Cardiac muscle cell (in vitro differentiated cells and primary cell): ENCODE measurements at places on chromosomes 3 and 15.

- no peak for DNase-seq
Observed at GRCh38 chr3:38105525-38105924, 31.4 kb downstream of the ACAA1 start.

GRCh38 chr3:99696497-99696896 is 58.1 kb downstream of the COL8A1 start:
- no peak for DNase-seq

GRCh38 chr3:62774221-62774620 is 101.0 kb downstream of the CADPS start:
- DNase-seq = no peak

GRCh38 chr3:30680789-30681648 is 74.6 kb downstream of the TGFBR2 start:
- peak; percentile 58 for DNase-seq

GRCh38 chr3:189276444-189277219 is 104.9 kb downstream of the TPRG1 start:
- DNase-seq = no peak

- no peak for DNase-seq
Observed at GRCh38 chr3:76402926-76403325, 617.6 kb upstream of the ZNF717 start.

DNA sequence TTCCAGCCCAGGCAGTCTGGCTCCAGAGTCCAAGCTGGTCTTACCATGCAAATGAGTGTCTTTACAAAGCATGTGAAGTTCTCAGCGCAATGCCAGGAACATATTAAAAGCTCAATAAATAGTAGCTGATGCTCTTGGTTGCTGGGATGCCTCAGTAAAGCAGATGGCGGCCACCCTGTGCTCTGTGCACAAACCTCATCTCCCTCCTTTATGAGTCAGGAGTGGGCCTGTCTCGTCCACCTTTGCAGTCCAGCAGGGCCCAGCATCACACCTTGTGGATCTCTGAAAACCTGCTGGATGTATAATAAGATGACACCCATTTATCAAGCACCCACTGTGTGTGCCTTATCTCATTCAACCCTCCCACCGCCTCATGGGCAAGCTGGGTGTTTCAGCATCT is 42.7 kb downstream of the FAM174B start:
- no peak for DNase-seq

DNA sequence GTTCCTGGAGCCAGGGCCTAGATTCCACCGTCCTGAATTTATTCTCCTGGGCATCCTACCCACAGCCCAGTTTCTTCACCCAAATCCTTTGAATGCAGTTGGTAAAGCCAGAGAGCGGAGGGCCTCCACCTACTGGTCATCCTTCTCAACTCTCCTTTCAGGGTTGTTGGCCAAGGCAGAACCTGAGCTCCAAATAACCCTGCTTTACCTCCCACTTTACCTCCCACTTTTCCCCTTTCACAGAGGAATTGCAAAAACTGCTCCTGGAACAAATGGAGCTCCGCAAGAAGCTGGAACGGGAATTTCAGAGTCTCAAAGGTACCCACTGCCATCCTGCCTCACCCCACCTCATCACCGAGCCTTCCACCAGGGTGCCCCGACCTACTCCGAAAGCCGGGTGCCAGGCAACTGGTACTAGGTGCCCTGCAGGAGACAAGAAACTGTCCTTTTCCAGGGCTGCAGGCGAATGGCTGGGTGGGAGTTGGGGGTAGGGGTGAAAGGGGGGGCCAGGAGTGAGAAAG is 6.8 kb downstream of the SKOR1 start:
- no peak for DNase-seq

DNA sequence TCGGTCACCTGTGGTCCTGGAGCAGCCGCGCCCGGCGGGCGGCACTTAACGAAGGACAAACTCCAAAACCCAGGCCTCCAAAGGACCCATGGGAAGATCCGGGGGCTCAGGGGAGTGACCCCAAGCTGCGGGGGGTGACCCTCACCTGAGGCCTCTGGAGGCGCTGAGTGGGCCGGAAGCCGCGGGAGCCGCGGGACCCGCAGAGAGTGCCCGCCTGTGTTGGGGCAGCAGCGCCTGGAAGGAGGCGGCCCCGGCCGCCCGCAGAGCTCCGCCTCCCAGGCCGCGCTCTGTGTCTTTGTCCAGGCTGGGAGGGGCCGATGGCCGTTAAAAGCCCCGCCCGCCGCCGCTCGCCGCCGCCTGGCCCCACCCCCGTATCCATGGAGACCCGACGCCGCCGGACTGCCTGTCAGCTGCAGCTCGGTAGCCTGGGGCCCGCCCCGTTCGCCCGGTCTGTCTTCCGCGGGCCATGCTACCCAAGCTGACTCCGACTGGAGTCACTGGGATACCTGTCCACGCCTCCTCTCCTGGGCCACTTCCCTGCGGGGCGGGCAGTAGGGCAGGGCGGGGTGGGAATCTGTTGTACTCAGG is 15.3 kb upstream of the FANCD2 start:
- DNase-seq = peak; percentile 97

GRCh38 chr15:52290329-52290728 is 5.3 kb downstream of the MYO5C start:
- no peak for DNase-seq

- DNase-seq = no peak
Observed at GRCh38 chr15:98743177-98743576, 94.8 kb downstream of the IGF1R start.

DNA sequence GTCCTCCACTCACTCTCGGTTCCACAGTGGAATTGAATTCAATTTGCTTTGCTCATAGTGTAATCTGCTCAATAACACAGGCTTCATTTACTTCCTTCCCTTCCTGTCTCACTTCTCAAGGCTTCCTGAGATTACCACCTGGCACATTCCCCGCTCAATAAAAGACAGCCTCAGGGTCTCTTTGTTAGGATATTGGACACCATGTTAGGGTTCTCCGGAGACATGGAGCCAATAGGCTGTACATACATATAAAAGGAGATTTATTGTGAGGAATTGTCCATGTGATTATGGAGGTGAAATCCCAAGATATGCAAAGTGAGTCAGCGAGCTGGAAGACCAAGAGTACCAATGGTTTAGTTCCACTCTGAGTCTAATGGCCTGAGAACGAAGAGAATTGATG is 974.5 kb downstream of the CADM2 start:
- no peak for DNase-seq

- DNase-seq = no peak
Observed at GRCh38 chr3:122581622-122582021, 4.2 kb downstream of the PARP15 start.

- DNase-seq = peak; percentile 56
Observed at GRCh38 chr3:25854635-25855034, 64.7 kb downstream of the OXSM start.

DNA sequence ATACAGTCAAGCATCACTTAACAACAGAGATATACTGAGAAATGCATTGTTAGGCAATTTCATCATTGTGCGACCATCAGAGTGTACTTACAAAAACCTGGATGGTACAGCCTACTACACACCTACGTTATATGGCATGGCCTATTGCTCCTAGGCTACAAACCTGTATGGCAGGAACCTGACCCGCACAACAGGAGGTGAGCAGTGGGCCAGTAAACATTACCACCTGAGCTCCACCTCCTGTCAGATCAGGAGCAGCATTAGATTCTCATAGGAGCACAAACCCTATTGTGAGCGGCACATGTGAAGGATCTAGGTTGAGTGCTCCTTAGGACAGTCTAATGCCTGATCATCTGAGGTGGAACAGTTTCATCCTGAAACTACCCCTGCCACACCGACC is 89.7 kb downstream of the SCAPER start:
- no peak for DNase-seq

DNA sequence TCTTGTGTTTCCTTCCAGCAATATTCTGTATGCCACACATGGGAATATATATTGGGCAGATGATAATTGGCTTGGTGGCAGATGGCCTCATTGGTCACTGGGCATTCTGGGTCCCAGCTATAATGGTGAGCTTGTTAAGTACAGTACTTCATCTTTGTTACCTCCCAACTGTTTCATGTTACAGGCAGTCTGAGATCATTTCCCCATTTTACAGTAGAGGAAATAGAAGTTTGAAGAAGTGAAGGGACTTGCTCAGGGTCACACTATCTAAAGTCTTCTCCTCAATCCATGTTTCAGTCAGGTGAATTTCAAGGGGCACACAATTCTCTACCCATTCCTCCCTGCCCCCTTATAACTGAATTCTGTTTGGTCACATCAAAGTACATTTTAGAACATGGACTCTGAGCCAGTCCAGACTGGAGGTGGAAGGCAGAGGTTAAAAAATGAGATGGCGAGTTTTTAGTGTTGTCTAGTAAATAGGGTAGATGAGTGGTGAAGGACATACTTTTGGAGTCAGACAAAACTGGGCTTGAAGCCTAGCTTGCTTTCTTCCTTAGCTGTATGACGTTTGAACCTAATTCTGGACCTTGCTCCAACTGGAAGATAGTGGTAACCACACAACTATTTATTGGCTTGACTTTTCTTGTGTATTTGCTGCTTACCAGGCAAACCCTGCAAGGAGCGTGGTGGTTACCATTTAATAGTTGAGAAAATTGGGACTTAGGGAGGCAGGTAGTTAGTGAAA is 2.5 kb downstream of the EEFSEC start:
- no peak for DNase-seq

DNA sequence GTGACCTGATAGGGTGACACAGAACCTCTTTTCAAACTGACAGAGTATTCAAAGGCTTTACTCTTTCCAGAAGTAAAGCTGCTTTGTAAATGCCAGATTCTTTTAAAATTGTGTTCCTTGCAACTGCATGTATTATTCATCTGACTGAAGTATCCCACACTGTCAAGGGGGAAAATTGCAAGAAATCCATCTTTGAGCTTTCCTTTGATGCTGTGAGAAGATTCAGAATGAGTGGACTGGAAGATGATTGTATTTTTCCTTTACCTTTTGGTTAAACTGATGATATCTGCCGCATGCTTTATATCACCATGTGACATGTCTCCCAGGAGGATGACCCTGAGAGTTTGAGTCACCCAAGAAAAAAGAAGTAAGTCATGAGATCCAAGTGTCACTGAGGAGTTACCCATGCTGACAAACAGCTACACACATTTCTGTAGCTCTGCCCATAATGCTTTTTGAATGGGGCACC is 250.8 kb upstream of the CBLB start:
- DNase-seq = peak; percentile 43

GRCh38 chr3:125165189-125165947 is 47.2 kb downstream of the SLC12A8 start:
- DNase-seq = peak; percentile 66

- DNase-seq = peak; percentile 10
Observed at GRCh38 chr3:120470870-120471269, 20.1 kb upstream of the FSTL1 start.

DNA sequence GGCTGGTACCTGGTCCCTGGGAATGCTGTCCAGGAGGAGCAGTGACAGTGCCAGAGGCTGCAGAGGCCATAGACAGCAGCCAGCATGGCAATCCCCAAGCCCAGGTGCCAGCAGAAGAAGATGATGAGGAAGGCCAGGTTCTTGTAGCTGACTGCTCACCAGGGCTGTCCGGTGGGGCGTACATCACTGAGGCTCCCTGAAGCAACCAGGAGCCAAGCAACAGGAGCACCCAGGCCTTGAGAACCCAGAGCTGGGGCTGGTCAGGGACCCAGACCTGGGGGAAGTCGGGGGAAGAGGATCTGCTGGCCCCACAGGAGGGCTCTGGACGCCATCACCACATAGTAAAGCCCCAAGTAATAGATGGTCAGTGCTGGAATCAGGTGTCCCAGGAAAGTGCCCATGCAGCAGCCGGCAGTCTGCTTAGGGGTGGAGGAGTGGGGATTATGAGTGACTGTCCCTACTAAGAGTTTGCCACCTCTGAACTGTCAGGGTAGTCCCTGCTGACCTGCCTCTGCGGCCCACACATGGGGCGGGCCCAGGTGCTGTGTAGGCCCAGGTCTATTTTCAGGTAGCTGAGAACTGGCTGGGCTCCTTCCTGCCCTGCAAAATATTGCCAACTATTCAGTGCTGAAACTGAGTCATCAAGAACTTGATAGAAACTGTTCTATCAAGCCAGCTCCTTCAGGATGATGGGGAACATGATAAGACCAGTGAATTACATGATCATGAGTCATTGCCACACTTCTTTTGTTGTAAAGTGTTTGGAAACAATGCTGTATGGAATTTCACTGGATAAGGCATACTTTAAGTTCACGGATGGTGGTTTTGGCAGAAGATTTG is 68.7 kb downstream of the CHRD start:
- DNase-seq = no peak

- no peak for DNase-seq
Observed at GRCh38 chr3:184945886-184946625, 134.1 kb downstream of the VPS8 start.

DNA sequence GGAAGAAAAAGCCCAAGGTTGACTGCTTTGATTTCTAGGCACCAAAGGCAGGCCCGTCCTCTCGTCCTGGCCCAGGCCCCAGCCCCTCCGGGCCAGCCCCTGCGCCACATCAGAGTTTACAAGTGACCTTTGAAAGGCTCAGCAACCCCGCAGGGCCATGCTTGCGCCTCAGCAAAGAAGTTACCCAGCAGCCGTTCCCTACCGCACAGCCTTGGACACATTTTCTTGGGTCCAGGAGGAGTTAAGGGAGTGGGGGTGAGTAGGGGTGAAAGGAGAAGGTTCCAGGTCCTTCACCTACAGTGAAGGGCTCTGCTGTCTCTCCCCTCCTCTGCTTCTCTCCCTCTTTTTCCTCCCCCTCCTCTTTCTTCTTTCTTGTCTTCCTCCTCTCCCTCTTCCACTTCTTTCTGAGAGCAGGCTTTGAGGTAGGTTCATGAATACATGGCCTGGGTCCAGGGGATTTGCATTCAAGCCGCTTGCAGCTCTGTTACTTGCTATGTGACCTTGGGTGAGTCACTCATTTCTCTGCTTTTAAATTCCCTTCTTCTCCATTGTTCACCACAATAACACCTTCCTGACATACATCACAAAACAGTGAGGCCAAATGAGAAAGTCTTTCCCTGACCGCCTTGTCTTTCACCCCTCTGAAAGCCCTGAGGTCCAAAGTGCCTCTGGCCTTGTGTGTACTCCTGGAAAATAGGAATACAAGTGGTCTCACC is 223.3 kb upstream of the TPRG1 start:
- DNase-seq = peak; percentile 98

- DNase-seq = peak; percentile 85
Observed at GRCh38 chr3:107421170-107421792, 44.0 kb downstream of the CCDC54 start.

DNA sequence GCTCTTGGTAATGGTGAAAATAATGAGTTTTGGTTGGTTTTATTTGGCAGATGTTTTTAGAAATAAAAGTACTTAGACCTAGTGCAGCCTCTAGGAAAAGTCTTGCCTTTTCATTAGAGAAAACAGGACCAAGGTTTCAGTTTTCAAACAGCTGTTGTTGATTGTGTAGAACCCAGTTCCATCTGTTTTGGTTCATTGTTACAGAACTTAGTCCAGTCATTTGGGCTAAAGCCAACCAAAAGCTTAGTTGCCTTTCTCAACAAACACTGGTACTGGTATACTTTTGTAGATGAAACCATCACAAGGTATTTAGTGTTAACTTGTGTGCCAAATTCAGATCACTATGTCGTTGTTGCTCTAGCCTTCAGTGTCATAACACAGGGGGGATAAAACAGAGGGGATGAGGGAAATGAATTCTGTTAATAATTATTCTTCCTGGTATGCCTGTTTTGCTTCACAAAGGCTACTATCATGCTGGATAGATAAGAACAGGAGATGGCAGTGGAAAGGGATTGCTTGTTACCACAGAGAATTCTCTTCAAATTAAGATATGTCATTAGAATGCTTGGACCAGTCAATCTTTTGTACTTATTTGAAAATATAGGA is 12.6 kb upstream of the APH1B start:
- DNase-seq = no peak
